Right hindlimb (tissue), 1 donor: ENCODE measurements at places on chromosomes 5 and 9.

- DNase-seq = no peak
Observed at GRCh38 chr9:97060796-97061195, 21.9 kb upstream of the CTSV start.

DNA sequence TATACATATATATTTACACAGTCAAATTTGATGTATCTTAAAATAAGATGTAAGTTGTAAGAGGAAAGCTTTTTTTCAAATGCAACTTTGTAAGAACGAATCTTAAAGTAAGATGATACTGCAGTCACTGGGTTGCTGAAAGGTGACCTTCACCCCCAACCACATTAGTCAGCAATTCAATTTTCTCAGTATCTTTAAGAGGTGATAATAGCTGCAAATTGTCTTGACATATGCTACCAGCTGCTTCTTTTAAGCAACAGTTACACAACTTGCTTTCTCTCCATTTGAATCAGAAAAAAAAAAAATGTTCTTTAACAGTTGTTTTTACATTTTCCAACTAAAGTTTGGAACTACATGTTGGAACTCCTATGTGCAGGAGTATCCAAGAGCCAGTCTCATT is 246.6 kb upstream of the CCNG1 start:
- no peak for DNase-seq

DNA sequence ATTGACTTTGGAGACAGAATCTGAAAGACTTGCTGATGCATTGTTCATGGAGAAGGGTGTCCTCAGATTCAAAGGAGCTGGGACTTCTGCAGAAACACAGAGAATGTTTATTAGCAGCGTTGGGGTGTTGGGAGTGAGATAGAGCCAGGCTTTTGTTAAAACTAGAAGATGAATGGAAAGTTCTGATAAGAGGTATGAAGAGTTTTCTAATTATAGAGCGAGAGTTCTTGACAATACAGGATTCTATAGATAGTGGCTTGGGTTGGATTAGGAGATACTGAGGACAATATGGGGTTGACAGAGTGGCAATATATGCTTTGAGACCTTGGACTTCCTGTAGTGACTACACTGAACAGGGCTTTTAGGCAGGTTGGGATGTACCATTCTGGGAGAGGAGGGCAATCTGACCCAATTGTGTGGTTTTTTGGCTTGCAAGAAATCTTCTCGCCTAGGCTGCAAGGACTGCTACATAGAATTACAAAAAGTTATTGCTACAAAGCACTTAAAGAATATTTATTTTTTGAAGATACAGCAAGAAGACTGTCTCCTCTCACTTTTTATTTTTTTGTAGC is 83.1 kb downstream of the FER start:
- DNase-seq = no peak

DNA sequence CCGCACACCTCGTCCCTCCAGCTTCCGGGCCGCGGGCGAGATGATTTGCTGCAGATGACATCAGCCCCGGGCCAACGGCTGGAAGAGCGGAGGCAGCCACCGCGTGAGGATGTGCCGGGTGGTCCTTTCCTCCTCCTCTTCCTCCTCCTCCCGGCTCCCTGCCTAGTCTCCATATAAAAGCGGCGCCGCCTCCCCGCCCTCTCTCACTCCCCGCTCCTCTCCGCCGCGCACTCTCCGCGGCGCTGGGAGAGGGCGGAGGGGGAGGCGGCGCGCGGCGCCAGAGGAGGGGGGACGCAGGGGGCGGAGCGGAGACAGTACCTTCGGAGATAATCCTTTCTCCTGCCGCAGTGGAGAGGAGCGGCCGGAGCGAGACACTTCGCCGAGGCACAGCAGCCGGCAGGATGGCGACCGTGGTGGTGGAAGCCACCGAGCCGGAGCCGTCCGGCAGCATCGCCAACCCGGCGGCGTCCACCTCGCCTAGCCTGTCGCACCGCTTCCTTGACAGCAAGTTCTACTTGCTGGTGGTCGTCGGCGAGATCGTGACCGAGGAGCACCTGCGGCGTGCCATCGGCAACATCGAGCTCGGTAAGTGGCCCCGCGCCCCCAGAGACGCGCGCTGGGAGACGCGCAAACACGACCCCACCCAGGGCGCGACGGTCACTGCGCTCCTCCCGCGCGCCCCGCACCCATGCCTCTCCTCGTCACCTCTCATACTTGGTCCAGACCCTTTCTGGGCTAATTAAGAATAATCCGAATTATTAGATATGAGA is at the start of gene MAP1B:
Gene MAP1B, plus strand, starts transcription at position 345 of the 770 bp plus-strand sequence. Its CDS starts 57 bp downstream, at position 402.
- DNase-seq = peak; percentile 88

DNA sequence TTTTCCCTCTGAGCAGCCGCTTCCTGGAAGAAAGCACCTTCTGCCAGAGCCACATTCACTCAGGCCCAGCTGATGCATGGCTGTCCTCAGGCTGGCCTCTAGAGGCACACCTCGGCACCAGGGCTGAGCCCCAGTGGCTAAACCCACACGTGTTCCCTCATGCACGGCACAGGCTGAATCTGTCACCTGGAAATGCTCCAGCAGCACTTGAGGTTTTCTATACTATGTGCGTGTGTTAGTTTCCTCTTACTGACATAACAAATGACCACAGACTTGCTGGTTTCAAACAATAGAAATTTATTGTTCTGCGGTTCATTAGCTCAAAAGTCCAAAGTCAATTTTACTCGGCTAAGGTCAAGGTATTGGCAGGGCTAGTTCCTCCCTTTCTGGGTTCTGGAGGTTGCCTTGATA is 141.4 kb downstream of the LRRC70 start:
- DNase-seq = peak; percentile 29

- peak; percentile 43 for DNase-seq
Observed at GRCh38 chr5:122183098-122183787, 53.9 kb downstream of the ZNF474 start.

DNA sequence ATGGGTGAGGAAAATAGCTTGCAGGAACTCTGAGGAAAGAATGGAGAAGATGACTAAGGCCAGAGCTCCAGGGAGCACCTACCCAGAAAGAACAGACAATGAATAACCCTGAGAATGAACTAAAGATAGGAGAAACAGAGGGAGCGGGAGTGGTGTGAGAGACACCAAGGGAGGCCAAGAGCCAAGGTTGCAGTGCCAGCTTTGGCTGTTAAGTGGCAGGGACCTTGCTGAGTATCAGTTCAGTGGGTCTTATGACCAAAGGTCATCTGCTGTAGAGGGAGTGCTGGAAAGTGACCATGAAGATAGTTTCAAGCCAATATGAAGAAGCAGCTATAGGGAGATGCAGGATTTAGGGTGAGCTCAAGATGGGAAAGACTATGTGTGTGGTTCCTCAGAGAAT is 16.7 kb downstream of the P4HA2 start:
- DNase-seq = no peak

DNA sequence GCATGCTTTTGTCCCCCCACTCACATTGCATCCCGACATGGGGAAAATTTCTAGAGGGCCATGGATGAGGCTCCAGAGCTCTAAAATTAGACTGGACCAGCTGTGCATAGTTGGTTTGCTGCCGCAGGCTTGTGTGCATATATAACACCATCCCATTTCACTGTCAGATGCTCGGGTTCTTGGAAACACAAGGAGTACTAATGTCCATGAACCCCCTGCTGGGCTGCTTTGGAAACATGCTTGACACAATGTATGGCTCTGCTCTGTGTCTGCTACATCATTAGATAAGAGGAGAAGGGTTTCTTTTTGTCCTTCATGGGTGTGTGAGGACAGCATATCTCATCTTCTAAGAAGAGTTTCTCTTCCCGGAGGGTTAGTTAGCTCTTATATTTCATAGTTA is 292.1 kb upstream of the RORB start:
- no peak for DNase-seq

GRCh38 chr5:32508806-32509805 is 64.6 kb upstream of the ZFR start:
- no peak for DNase-seq

- DNase-seq = no peak
Observed at GRCh38 chr5:177403102-177403791, 2.8 kb upstream of the PFN3 start.

- no peak for DNase-seq
Observed at GRCh38 chr5:126464016-126464415, 40.8 kb downstream of the GRAMD2B start.

GRCh38 chr9:122394265-122395125 is 23.7 kb downstream of the PTGS1 start:
- DNase-seq = peak; percentile 68

DNA sequence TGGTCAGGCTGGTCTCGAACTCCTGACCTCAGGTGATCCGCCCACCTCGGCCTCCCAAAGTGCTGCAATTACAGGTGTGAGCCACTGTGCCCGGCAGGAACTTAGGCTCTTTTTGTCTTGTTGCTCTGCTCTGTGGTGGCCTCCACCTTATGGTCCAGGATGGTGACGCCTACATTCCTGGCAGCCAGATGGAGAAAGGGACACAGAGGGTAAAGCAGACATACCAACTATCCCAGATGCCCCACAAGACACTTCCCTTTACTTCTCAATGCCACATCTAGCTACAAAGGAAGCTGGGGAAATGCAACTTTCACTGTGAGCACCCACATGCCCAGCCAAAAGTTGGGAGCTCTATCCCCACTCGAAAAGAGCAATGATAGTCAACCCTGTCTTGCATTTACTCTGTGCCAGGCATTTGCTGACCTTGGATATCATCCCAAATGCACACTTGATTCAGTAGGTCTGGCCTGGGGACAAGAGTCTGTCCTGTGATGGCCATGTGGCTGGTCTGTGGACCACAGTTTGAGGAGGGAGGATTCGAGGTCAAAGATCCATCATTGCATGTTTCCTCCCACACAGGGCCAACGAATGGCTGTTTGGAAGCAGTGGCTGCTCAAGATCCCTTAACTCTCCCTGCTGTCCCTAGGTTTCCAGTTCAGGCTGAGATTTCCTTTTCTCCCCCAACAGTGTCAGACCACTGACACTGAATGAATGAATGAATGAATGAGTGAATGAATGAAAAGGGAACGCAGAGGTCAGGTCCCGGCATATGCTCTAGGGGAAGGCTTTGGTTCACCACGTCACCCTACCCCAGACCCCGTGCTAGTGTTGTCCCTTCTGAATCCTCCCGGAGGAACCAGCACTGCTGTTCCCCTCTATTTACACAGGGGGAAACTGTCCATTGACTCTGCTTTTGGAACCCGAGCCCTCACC is 1.4 kb upstream of the ERGIC1 start:
- DNase-seq = no peak

DNA sequence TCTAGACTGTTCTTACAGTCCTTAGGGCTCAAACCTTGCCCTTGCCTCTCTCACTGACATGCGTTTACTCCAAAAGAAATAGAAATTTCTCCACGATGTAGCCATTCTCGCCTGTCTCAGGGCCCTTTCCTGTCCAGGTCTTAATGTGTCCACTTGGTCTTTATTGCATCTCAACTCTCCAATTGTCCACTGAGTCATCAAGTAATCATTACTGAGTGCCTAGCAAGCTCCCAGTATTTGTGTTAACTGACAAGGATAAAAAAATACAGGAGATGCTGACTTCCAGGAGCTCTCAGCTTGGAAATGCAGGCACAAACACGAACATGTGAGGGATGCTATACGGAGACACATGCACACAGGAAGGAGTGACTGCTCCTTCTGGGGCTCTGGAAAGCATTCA is 147.3 kb downstream of the ARSB start:
- DNase-seq = no peak

DNA sequence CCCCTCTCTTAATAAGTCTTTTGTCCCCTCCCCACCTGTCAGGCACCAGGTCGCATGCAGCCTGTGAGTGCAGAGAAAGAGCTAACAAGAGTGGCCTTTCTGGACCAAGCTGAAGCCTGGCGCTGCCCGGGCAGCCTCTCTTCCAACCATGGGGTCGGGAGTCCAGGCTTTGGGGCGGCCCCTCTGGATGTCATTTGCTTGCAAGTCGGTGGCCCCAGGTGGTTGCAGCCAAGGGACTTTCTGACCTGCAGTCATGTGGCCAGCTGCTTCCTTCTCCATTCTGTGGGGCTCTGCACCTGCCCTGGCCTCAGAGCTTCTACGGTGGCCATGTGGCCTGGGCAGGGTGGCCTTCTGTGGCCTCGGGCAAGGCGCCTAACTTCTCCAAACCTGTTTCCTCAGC is 159.7 kb downstream of the DAB2IP start:
- DNase-seq = no peak

GRCh38 chr9:89138463-89139390 is 39.9 kb downstream of the SHC3 start:
- no peak for DNase-seq

- DNase-seq = peak; percentile 41
Observed at GRCh38 chr9:121059998-121060636, 10.0 kb upstream of the C5 start.

GRCh38 chr5:132227235-132227484 is 493 bp downstream of the P4HA2 start:
- peak; percentile 75 for DNase-seq

GRCh38 chr5:117454716-117455212 is 880.1 kb upstream of the SEMA6A start:
- DNase-seq = no peak

DNA sequence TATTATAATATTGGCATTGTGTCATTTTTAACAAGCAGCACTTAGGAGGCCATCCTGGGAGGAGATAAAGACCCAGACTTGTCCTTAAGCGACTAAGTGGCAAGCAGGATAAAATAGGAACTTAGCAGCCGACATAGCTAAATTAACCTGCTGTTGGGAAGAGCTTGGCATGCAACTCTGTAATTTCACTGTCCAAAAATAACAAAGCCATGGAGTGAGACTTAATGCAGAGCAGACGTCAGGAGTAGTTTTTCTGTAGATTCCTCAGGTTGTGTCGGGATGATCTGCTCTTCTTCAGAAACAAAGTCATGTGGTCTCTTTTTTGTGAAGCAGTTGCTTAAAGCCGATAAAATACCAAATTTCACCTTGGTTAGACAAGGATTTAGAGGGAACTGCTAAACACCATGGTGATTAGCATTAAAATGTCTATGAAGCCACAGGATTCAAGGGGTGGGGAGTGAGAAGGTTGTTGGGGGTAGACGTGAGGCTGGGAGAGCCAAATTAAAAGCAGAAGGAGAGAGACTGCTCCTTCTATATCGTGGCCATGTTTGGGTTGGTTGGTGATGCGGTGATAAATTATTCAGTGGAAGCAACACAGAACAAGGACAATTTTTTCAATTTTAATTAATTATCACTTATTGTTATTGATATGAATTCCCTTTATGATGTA is 303.0 kb downstream of the CSNK1G3 start:
- no peak for DNase-seq

GRCh38 chr5:115666023-115666422 is 40.2 kb upstream of the TMED7 start:
- DNase-seq = no peak

GRCh38 chr9:19940811-19941535 is 152.1 kb upstream of the SLC24A2 start:
- no peak for DNase-seq

DNA sequence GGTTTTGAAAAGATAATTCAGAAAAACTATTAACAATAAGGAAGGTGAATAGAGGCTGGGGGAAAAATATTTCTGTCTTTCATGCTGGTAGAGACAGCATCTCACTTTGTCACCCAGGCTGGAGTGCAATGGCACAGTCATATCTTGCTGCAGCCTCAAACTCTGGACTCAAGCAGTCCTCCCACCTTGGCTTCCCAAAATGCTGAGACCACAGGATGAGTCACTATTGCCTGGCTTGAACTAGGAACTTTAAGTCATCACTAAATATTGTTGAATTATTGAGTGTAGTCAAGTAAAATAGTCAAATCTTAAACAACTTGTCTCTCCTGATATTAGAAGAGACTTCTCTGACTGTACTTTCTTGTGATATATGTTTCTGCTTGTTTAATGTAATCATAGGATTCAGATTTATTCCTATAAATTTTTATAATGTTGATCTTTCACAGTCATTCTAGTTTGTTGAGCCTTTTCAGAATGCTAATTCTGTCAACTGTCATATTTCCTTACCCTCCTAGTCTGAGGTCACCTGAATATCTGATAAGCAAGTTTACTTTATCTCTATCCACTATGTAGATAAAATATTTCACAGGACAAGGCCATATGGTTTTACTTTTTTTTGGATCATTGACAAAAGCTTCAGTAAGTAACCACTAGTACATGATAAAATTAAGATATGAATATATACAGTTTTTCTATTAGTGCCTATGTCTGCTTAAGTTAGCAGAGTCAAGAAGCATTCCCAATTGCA is 1696.5 kb downstream of the MAT2B start:
- DNase-seq = no peak
